Mucosa of descending colon (tissue), 3 donors: ENCODE measurements at places on chromosomes 6 and 20. TPM values are rescaled to one million over a fixed set of nuclear protein-coding genes. Genes with fewer than 3 reads are reported as not detected.

Gene DSN1
- 11.3 TPM for total RNA-seq

Gene LY6G5C
- 4.2 TPM for total RNA-seq

Gene TPD52L1
- total RNA-seq: 23.9 TPM

Gene SPINT3
- total RNA-seq: not detected

Gene FOXC1
- total RNA-seq: 1.6 TPM

Gene TAB2
- 70.2 TPM for total RNA-seq

Gene DXO
- total RNA-seq: 15.8 TPM

Gene PLCB1
- 50.7 TPM for total RNA-seq

Gene ULBP1
- total RNA-seq: not detected

Gene CCN6
- total RNA-seq: not detected

Gene JPH2
- 8.3 TPM for total RNA-seq

Gene POM121L2
- total RNA-seq: 0.09 TPM

Gene TRIM15
- 37.2 TPM for total RNA-seq

Gene APOM
- 2.4 TPM for total RNA-seq

Gene SPTLC3
- total RNA-seq: 9.7 TPM

Gene LTB
- 2.2 TPM for total RNA-seq

Gene BEND3
- total RNA-seq: 6.7 TPM

Gene LGSN
- total RNA-seq: 0.05 TPM

Gene RNF5
- 79.0 TPM for total RNA-seq

Gene ZC2HC1B
- not detected for total RNA-seq

Gene HTR1B
- 0.13 TPM for total RNA-seq

Gene SLC35F1
- 0.29 TPM for total RNA-seq

Gene ADISSP
- 14.5 TPM for total RNA-seq

Gene ZNF217
- 79.8 TPM for total RNA-seq

Gene KHDC1L
- not detected for total RNA-seq

Gene RAD21L1
- total RNA-seq: not detected

Gene RHAG
- not detected for total RNA-seq

Gene RBM24
- total RNA-seq: 8.3 TPM

Gene OLIG3
- not detected for total RNA-seq
